Stimulated activated CD4-positive, alpha-beta T cell treated with anti-CD3 and anti-CD28 coated beads, Interleukin-12 subunit alpha, Interleukin-12 subunit beta, amount 100 ng/mL, for 48 hours (primary cell): ENCODE measurements at places on chromosomes 6 and 20.

GRCh38 chr6:121330516-121330915 is 3.8 kb downstream of the TBC1D32 start:
- DNase-seq = no peak

DNA sequence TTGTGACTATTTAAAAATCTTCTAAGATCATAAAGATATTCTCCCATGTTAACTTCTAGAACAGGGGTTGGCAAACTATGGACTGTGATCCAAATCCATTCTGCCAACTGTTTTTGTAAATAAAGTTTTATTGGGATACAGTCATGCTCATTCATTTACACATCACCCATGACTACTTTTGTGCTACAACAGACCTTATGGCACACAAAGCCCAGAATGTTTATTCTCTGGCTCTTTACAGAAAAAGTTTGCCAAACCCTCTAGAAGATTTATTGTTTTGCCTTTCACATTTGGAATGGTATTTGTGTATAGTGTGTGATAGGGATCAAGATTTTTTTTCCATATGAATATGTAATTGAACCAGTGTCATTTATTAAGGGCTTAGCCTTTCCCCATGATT is 341.7 kb downstream of the CD83 start:
- no peak for DNase-seq

DNA sequence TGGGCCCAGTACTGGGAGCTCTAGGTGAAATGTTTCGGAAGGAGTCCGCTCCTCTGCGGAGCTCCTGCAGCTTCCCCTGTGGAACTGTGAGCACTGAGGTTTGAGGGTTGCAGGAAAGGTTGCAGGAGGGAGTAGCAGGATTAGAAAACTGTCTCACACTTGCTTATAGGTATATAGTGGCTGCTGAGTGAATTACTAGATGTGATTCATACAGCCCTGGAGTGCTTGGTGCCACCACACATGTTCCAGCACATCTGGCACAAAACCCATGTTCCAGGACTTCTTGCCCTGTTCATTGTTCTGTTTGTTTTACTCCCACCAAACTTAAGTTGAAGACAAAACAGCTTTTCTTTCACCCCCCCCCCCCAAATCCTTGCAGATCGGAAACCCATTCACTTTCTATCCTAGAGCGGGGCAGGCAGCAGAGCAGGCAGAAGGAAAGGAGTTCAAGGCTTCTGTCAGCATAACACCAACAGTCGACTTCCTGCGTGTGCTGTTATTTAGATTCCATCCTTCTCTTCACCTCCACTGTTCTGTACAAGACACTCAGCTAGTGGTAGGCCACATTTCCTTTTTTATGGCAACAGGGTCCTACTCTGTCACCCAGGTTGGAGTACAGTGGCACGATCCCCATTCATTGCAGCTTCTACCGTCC is 669 bp upstream of the PEX6 start:
- no peak for DNase-seq

DNA sequence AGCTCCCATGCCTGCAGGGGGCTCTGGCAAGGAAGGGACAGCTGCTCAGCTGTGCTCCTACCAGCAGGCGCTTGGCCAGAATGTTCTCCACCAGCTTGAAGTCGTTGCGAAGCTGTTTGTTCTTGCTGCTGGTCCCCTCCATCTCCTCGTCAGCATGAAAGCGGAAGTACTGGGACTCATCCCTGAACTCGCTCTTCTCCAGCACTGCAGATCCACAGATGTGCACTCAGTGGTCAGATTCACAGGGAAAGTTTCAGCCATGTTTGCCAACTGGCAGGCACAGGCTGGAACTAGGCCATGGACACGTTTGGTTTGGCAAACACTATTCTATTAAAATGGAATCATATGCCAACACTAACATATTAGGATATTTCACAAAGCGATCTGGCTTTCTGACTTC is 167.9 kb downstream of the PREX1 start:
- DNase-seq = no peak

DNA sequence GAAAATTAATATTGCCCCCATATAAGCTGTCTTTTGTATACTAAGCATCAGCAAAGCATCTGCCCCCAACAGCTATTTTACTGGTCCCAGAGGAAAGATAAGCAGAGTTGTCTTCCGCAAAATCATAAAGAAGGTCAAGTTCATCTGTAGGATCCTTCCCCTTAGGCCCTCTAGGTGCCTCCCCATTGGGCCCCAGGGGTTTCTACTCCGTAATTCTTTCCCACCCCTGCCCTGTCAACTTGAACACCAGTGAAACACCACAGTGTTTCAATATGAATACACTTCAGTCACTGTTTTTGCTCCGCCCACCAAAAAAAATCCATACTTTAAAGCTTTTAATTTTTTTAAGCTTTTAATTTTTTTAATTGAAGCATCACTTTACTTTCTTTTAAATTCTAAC is 159.2 kb downstream of the ATXN1 start:
- peak; percentile 52 for DNase-seq

- DNase-seq = peak; percentile 62
These were observed 50.2 kb upstream of the HINT3 start for GRCh38 chr6:125906158-125906998.

DNA sequence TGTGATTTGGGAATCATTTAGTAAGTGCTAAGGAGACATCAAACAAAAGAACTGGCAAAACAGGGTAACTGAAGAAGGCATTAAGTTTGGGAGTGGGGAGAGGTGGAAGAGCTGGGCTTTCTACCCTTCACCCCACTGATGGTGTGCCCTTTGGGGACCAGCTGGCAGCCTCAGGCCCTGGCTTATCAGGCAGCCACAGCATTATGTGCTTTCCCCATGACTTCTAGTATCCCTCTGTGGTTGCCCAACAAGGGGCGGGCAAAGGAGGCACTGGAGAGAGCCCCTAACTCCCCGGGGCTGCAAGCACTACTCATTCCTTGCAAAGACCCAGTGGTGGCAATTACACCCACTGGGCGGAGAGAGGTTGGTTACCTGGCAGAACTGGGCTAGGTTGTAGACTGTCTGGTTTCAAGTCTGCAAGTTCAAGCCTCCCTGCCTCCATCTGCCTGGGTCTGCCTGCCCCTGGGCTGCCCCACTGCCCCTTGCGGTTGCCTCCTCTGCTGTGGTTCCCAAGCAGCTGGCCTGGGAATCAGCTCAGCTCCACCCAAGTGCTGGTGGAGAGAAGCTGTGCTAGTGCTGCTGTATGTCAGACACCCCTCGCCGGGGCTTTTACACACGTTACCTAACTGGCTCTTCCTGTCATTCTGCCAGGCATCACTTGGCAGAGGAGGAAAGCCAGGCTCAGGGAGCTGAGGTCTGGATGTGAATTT is 29.9 kb downstream of the KCNK5 start:
- DNase-seq = no peak

DNA sequence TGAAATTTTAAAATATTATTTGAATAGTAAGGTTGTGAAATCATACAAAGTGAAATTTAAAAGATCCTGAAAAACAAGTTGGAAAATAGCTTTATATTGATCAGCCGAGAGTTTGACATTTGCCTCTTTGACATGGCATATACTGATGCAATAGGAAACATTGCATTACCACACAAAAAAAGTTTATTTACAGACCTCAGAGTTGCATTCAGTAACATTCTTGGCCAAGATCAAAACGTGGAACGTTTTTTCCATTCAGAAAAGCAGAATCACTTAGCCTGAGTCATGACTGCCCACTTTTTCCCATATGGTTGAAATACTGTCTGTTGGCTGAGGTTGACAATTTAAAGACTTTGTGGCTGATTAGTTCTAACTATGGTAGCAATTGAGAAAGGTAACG is 55.1 kb upstream of the BACH2 start:
- DNase-seq = no peak

DNA sequence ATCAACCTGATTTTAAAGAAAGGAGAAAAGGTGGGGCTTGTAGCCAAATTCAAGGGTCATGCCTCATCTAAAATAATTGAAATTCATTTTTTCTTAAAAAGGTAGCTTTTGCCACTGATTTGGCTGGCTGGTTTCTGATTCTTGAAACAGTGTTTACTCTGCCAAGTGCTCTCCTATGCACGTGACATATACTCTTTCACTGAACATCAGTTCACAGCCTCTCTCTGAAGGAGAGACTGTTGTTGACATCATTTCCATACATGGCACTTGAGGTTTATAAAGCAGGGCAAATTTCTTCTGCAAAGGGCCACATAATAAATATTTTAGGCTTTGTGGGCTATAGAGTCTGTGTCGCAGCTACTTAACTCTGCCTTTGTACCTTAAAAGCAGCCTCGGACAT is 40.4 kb upstream of the DOK5 start:
- DNase-seq = no peak

DNA sequence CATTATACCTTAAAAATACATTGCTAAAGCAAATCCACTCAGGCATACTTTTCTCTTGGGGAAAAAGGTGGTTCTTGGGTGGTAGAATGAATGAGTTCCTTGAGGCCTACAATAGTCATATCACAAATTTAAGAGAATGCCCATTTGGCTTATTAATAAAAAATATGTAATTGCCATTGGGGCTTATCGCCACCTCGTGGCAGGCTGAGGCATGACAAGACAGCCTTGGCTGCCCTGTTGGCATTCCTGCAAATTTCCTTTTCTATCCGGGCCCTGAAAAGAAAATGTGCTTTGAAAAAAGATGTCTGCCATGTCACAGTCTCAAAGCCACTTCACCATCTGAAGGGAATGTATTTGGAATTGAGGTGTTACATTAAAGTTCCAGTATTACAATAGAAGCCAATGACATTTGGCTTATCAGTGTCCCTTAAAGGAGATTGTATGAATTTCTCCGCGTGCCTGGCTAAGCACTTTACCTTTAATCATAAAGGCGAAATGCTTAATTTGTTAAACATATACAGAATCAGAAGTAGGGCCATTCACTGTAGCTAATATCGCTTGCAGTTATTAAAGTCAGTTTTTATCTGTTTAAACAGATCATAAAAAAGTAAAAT is 188.3 kb upstream of the ZFP64 start:
- no peak for DNase-seq

DNA sequence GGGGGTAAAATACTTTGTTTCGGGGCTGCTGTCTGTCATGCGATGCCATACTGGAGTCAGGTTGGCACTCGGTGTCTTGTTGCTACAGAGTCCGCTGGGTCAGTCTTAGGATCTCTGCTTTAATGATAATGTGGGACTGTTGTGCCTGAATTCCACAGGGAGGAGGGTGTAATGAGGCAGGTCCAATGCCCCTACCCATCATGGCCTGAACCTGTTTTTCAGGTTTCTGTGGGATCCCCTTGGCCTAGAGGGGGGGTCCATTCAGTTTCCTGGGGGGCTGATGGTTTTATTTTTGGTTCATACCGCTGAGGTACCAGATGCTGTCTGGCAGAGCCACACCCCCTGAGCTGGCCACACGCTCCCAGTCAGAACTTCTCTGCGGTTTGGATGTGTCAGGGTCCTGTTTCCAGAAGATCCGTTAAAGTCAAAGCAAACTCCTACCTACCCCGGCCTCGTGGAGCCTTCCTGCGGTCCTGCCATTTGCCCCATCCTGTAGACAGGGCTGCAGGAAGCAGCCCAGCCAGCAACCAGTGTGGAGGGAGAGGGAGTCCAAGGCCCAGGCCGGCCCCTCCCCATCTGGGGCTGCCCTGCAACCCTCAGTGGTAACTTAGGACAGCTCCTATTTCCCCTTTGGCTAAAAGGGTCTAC is 69.7 kb downstream of the TCP11 start:
- DNase-seq = no peak

DNA sequence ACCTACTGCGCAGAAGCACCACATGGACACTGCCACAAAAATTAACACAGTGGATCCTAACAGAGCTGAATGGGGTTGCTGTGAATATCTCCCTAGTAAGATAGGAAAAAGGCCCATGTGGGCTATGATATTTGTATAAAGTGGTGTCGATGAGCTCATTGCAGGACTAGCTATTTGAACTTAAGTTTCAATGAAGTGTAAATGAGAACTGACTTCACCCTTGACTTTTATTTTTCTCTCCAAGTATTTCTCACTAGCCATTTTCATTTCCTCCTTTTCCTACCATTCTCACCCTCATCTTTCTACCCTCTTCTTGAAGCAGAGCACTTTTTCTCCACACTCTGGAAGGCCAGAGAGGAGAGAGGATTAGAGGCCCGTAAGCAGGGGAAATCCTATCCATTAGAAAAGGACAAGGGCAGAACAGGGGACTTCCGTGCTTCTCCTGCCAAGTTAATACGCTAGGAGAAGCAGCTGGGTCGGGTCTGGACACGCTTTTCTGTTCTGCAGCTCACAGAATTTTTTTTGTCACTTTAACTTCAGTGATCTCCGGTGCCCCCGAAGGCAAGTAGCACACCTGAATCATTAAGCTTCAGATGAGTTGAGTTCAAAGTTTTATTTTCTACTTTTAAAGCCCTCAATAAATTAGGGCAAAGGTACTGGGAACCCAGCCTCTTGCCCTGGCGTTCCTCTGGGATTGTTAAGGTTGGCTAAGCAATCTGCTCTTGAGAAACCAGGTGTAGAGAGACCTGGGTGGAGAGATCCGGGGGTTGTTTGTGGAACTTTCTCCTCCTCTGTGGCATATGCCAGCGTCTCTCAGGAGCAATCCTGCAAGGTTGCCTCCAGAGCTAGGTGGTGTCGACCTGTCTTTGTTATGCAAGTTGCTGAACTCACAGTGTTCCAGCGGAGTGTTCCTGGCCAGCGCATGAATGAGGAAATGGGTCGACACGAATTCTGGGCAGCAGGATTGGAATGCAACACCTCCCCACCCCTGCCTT is 56.2 kb upstream of the ARID1B start:
- no peak for DNase-seq

DNA sequence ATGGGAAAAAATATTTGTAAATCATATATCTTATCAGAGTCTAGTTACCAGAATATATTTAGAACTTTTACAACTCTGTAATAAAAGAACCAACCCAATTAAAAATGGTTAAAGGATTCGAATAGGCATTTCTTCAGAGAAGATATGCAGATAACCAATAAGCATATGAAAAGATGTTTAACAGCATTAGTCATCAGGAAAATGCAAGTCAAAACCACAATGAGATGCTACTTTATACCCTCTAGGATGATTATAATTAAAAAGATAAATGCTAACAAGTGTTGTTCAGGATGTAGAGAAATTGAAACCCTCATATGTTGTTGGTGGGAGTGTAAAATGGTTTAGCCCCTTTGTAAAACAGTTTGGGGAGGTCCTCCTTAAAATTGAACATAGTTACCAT is 94.1 kb downstream of the LRRC1 start:
- DNase-seq = no peak

DNA sequence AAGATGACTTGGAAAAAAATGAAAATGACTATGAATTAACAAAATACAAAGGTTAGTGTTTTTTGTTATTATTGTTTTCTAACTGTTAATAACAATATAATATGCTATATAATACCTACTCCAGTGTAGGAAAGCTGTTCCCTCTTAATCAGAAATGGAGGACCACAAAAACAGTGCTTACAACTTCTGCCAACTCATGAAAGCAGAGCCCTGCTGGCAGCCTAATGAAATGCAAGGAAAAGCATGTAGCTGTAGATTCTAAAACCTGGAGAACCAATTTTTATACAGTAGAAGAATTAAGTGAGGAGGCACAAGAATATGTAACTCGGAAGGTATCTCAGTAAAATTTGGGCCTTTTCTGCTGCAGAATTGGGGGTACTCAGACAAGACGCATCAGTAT is 29.4 kb downstream of the PHIP start:
- DNase-seq = no peak

- no peak for DNase-seq
These were observed 348.5 kb upstream of the BTBD3 start for GRCh38 chr20:11569163-11569562.

GRCh38 chr6:126051791-126052190 is 65.5 kb downstream of the TRMT11 start:
- no peak for DNase-seq
